Stimulated activated CD4-positive, alpha-beta T cell treated with anti-CD3 and anti-CD28 coated beads, TNF-alpha, amount 100 ng/mL, for 48 hours (primary cell): ENCODE measurements at places on chromosomes 4 and X.
A peak's percentile ranks its signal among the peaks of the same experiment; 100 is the strongest.

DNA sequence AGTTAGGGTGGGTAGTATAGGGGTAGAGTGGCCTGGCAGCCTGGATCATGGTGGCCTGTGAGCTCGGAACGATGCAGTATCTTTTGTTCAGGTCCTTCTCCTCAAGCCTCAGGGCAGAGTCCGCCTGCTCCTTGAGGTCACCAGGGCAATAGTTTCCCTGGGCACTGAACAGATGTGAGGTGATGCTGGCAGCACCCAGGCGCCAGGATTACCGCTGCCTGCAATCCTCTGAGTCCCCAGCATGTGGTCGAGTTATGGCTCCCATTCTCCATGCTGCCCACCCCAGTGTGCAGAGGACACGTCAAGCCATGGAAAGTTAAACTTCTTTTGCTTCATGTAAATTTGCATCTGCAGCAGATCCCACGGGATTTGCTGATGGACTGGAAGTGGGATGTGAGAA is 38.7 kb downstream of the NEIL3 start:
- DNase-seq = no peak

DNA sequence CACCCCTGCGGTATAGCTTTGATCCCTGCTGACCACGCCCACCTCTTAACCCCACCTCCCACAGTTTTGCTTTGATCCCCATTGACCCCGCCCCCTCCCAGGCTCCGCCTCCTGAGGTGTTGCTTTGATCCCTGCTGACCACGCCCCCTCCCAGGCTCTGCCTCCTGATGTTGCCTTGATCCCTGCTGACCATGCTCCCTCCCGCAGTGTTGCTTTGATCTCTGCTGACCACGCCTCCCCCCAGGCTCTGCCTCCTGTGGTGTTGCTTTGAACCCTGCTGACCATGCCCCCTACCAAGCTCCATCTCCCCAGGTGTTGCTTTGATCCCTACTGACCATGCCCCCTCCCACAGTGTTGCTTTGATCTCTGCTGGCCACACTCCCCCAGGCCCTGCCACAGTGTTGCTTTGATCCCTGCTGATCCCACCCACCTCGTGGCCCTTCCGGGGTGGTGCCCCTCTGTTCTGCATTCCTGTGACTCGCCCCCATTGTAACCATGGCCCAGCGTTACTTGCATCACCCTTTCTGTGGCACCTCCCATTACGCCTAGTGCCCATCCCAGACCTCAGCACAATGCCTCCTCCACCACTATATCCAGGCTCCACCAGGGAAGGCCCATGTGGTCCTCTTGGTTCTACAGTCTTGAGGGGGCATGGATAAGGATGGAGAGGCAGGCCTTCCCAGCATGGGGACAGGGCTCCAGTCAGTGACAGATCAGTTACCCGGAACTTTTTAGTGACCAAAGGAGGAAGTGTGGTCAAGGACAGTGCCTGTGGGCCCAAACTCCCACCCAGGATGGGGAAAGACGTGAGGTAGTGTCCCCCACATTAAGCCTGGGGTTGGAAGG is 70.8 kb downstream of the ADRA2C start:
- peak; percentile 5 for DNase-seq

- DNase-seq = peak; percentile 32
Measured at GRCh38 chrX:55907968-55908607, 190.5 kb downstream of the RRAGB start.

DNA sequence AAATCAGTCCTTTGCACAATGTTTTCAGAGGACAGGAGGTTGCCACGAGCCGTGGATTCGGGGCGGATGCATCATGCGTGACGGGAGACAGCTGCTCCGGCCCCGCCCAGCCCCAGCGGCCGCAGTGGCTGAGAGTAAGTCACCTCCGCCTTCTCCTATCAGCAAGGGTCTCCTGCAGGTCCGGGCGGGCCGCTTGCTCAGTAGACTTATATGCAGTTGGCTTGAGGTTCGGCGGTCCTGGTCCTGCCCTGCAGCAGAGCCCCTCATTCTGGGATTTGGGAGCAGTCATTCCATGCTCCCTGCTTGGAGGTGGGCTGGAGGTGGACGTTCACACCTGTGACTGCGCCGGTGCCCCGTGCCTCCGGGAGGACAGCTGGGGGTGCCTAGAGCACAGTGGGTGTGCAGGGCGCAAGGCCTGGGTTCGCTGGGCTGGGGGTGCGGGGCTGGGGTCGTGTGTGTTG is 86.3 kb upstream of the ADRA2C start:
- DNase-seq = no peak

GRCh38 chrX:16160729-16161128 is 6.6 kb upstream of the MAGEB17 start:
- DNase-seq = no peak

GRCh38 chrX:25012793-25013631 is 2.8 kb downstream of the ARX start:
- DNase-seq = no peak

DNA sequence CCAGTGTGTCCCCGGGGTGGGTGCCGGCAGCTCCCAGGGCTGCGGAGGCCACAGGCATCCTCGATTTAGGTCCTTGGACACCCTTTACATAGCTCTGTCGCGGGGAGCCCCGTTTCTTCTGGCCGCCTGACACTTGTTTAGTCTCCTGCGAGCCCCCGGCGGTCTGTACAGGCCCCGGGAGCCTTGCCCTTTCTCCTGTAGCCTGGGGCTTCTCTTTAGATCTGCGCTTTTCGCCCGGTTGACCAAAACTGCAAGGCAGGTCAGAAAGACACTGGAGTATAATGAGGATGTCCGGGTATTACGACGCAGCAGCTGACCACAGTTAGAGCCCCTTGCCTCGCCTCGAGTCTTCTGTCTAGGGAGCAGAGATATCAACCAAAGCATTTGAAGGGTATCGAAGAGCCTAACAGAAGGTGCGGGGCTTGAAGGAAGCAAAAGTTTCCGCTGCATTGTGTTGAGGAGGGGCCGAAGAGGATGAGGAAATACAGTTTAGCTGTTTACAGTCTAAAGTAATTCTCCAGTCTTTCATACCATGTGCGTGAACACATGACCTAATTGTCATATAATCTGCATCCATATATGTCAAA is 479 bp downstream of the BRCC3 start:
- DNase-seq = no peak

- no peak for DNase-seq
Measured at GRCh38 chr4:158913766-158914165, 144.9 kb downstream of the FNIP2 start.

DNA sequence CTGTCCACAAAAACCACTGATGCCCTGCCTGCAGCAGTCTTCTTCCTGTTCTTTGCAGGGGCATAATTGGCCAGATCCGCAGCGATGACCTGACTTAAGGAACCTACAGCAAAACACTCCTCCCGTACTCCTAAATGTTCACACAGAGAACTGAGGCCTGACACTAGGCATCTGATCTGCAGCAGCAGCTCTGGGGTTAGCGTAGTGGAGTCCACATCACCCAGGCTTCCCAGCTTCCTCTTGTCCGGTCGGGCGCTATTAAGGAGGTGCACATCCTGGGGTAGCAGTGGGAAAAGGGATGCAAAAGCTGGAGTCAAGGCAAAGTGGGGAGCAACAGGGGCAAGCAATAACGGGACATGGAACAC is 758 bp downstream of the SCFD2 start:
- DNase-seq = no peak

- DNase-seq = no peak
Measured at GRCh38 chr4:2702361-2702760, 53.8 kb downstream of the TNIP2 start.

DNA sequence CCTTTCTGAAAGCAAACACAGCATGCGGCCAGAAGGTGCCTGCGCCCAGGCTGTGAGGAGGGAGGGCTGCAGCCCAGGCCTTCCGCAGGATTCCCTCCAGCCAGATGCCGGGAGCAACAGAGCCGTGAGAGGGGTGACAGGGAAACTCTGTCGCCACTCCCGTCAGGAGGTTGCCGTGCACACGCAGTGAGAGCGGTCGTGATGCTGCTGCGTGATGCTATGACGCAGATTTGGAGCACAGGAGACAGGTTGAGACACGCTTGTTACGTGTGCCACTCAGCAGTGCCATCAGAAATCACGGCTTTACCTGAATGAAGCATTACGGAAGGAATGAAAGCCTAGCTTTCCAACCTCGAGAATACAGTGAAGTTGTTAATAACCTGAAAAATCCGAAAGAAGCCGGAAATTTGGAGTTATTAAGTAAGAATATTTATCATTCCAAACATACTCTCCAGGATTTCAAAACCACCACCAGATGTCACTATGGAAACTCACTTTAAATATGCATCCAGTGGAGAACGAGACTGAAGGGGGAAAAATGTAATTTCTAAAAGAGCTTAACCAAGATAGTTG is 54.4 kb downstream of the FAT1 start:
- DNase-seq = no peak

DNA sequence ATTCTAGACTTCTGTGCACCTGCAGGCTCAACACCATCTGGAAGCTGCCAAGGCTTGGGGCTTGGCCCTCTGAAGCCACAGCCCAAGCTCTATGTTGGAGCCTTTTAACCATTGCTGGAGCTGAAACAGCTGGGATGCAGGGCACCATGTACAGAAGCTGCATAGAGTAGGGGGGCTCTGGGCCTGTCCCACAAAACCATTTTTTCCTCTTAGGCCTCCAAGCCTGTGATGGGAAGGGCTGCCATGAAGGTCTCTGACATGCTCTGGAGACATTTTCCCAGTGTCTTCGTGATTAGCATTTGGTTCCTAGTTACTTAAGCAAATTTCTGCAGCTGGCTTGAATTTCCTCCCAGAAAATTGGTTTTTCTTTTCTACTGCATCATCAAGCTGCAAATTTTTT is 999.3 kb upstream of the GRIA3 start:
- DNase-seq = no peak

GRCh38 chr4:103306870-103307375 is 108.8 kb upstream of the CENPE start:
- no peak for DNase-seq

GRCh38 chrX:3244955-3245354 is 101.5 kb downstream of the MXRA5 start:
- no peak for DNase-seq

- no peak for DNase-seq
Measured at GRCh38 chr4:182286035-182286434, 42.8 kb downstream of the TENM3 start.

DNA sequence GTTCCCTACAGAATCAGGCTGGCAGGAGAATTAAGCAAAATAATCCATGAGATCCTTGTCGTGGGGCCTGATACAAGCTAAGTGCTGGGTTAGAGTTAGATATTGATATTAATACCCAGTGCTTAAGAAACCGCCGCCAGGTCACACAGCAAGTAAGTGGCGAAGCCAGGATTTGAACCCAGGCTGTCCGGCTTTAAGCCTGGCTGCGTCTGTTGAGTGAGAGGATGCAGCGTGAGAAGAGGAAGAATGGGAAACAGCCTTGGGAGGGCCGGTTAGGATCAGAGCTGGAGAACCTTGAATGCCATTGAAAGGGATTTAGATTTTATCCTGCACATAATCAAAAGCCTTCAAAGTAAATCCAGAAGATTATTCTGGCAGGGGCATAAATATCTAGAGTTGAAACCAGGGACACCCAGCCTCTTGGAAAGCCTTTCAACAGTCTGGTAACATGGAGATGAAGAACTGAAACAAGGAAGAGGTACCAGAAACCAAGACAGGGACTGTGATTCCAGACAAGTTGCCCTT is 64.8 kb upstream of the HELT start:
- no peak for DNase-seq

DNA sequence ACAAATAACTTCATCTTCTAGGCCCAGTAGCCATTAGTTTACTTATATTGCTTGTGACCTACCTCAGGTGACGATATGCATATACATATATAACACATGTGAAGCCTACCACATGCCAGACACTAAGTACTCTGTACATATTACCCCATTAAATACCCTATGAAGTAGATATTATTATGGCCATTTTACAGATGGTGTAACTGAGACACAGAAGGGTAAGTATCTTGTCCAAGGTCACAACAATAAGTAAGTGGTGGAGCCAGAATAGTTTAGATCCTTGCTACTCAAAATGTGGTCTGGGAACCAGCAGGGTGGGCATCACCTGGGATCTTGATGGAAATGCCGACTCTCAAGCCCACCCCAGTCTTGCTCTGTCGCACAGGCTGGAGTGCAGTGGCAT is 78.1 kb upstream of the RAPGEF2 start:
- DNase-seq = no peak

DNA sequence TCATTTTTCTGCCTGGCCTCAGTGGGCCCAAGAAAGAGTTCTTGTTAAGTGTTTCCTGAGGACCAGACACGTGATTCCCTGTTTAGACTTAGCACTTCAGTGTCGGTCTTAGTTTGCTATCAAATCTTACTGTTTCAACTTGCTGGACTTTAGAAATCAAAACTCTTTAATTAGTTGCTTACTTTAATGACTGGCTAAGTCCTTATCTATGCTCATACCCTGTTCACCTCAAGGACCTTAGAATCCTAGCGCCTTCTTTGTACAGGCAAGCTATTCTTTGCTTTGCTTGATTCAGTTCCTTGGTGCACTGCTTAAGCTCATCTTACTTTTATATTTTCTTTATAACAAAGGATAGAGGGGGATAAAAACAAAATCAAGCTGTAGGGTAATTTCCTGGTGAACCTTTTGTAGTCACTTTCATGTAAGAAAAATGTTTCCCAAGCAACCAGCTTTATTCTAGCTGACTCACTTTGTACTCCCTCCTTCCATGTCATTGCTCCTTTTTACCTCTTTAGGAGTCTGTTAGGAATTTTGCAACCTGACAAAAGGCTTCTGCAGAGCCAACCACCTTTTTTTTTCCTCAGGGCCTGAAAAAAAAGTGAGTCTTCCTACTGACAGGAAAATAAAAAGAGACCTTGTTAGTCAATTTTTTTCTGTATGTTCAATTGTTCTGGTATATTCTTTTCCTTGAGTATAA is 14.7 kb downstream of the WDR44 start:
- DNase-seq = no peak

- no peak for DNase-seq
Measured at GRCh38 chrX:98362630-98363029, 1478.9 kb downstream of the RPA4 start.

DNA sequence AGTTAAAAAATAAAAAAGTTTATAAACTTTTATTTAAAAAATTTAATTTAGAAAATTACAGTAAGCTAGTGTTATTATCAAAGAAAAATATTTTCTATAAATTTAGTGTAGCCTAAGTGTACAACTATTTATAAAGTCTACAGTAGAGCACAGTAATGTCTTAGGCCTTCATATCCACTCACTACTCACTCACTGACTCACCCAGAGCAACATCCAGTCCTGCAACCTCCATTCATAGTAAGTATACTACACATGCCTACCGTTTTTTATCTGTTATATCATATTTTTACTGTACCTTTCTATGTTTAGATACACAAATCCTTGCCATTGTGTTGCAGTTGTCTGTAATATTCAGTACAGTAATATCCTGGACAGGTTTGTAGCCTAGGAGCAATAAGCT is 129.0 kb upstream of the FAM47B start:
- no peak for DNase-seq

DNA sequence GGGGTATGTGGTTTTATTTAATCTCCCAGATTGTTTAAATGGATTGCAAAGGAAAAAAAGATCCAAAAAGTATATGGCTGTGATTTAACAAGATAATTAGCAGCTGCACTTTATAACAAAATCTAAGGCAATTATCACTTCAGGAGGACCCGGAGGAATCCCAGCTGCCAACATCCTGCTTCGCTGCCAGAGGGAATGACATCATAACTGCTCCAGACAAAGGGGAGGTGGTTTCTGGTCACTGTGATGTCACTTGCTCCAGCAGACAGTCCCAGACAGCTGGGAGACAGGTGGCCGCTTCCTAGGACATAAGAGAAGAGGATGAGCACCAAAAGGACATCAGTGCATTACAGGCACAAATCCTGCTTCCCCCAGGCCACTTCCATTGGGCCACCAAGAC is 371.0 kb downstream of the BCOR start:
- no peak for DNase-seq

- no peak for DNase-seq
Measured at GRCh38 chr4:140609548-140610425, 41.0 kb upstream of the UCP1 start.
